ENCODE measurements at places on chromosomes 1 and 21.

GRCh38 chr1:27105018-27105417 is 49.9 kb downstream of the SLC9A1 start:
- DNase-seq, result no peak

- DNase-seq, result no peak
Observed at GRCh38 chr1:182348961-182349747, 42.4 kb downstream of the GLUL start.

- no peak for DNase-seq
Observed at GRCh38 chr1:232179896-232180778, 449.8 kb downstream of the SIPA1L2 start.

- no peak for DNase-seq
Observed at GRCh38 chr21:45341779-45342178, 54.1 kb upstream of the POFUT2 start.

- DNase-seq, result no peak
Observed at GRCh38 chr1:39676948-39677548, 5.1 kb upstream of the NT5C1A start.

Data from activated effector memory CD4-positive, alpha-beta T cell treated with Interleukin-2 at 50 U/mL for 16 hours (primary cell).